ENCODE measurements at places on chromosomes 2 and 18. TPM values are rescaled to one million over a fixed set of nuclear protein-coding genes. Genes with fewer than 3 reads are reported as not detected.

The SPEG gene
- 0.10 TPM for total RNA-seq

DNA sequence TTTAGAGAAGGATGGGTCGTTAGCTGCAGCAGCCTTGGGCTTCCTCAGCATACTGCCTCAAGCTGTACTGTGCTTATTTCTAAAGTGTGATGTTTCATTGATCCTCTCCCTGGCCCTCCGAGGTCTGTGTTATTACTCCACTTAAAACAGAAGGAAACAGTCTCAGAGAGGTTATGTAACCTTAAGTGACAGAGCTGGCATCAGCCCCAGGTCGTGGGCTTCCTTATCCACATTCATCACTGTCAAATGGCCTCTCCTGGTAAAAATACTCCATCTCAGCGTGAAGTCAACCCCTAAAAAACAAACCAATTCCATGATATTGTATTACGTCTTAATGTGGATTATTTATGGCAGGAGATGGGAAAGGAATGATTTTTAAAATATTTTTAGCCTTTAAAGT is 153.3 kb upstream of the NOSTRIN start:
- no peak for DNase-seq

DNA sequence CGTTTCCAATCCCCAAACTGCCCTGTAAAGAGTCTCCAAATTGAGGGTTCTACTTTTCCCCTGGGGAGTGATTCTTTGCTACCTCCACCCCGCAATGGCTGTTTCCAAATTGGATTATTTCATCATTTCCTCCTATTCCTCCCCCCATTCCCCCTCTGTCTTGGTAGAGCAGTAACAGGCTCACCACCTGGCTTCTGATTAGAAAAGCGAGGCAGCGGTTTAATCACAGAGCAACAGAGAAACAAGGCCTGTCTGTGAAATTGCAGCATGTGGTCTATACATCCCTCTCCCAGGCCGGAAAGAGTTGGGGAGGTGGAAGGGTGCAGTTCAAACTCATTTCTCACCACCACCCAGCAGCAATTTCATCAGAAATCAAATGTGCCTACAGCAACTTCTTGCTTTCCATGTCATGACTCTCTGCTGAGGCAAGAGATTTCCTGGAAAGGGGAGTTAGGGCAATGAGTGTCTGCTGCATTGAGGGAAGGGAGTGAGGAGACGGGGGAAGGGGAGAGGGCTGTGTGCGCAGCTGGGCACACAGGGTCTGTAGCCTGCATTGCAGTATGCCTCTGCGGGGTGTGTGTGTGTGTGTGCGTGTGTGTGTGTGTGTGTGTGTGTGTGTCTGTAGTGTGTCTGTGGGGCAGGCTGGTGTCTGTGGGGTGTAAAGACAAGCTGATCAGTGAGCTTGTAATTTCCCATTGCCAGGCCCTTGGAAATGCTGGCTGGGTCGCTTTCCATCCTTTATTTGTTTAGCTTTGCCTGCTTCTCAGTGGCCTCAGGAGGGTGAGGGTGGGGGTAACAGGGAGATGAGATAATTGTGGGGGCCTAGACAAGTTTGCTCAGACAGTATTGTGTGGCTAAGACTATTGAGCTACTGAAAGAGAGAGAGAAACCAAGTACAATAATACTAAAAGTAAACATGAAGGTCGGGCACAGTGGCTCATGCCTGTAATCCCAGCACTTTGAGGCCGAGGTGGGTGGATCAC is 13.5 kb upstream of the IGFBP2 start:
- no peak for DNase-seq

DNA sequence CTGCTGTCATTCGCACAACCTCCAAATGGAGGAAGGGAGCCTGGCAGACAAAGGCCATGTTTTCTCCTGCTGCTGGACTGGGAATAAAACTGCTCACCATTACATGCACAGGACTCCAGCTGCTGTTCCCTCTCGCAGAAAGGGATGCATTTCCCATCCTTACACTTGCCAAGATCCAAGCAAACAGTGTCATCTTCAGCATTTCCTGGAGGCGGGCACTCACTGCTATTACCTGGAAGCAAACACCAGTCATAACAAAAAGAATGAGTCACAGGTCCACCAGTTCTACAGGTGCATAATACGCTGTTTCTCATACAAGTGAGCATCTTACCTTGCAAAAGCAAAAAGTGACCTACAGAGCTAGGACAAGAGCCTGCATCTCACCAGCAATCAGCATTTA is 22.7 kb downstream of the IAH1 start:
- no peak for DNase-seq

GRCh38 chr2:37614061-37614738 is 57.2 kb downstream of the CDC42EP3 start:
- DNase-seq, result no peak

- no peak for DNase-seq
Observed at GRCh38 chr18:69250305-69251151, 150.2 kb upstream of the DOK6 start.

DNA sequence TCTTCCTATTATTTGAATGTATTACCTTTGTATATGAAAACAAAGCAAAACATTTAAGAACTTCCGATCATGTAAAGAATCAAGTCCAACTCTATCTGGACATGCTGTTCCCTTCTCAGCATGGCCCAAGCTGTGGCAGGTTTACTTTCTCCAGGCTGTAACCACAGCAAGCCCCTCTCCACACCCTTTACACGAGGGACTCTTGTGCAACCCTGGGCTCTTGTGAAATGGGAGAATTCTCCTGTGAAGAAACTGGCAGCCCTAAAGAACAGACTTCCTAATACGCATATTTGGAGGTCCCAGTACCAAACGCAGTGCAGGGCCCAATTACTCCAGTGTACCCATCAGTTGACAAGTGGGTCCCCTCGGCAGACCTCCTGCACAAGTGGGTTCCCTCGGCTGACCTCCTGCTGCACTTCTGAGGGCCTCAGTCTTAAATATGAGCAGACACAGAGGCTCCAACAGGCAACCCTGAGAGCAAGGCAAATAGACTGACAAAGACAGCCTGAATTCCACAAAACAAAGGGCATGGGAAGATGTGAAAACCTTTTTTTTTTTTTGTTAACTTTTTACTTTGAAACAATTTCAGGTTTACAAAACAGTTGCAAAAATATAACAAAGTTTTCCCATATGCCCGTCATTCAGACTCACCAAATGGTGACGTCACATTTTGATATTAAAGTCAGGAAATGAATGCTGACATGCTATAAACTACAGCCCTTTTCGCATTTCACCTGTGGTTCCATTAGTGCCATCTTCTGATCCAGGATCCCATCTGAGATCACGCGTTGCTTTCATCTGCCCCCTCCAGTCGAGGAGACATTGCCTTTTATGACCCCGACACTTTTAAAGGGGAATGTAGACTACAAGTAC is 78.2 kb downstream of the FBXO15 start:
- no peak for DNase-seq

GRCh38 chr2:40249577-40249976 is 202.3 kb downstream of the SLC8A1 start:
- DNase-seq, result no peak

- DNase-seq, result no peak
Observed at GRCh38 chr18:70522183-70522680, 233.4 kb downstream of the SOCS6 start.

DNA sequence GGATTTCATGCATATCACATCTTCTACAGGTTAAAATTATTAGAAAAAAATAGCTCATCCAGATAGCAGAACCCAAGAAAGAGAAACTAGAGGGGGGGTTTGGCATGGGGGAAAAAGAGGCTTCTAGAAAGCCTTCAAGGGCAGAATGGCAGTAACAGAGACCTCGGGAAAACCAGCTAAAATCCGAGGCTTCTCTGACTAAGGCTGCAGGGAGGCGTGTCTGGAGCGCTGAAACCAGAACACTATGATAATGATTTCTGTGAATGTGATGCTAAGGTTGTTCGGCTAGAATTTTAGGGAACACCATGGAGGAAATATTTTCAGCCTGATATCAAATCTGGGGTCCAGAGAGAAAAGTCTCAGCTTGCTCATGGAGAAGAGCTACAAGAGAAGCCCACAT is 73.0 kb downstream of the ATP8B1 start:
- no peak for DNase-seq

The HOXD9 gene
- not detected for total RNA-seq

- peak; percentile 92 for DNase-seq
Observed at GRCh38 chr2:234500394-234501006, 3.6 kb upstream of the ARL4C start.

The CCDC74B gene
- total RNA-seq, result 1.4 TPM

The TMEM169 gene
- 1.2 TPM for total RNA-seq

GRCh38 chr2:50607721-50608120 is 424.2 kb downstream of the NRXN1 start:
- DNase-seq, result no peak

DNA sequence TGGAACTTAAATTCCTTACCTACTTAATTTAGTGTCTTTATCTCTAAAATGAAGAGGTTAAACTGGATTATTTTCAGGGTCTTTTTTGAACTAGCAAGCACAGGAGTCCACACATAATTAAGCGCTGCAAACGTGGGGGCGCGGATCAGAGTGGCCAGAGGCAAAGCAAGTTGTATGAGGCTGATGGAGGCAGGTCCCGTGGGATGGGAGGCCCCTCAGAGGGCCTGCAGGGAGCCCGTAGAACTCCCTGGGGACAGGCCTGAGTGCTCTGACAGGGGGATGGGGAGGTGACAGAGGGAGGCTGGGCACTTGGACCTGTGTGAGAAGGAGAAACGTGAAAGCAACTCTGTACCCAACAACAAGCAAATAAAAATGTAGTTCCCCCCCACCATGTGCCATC is 177.8 kb downstream of the ACKR3 start:
- DNase-seq, result no peak

The DIPK1C gene
- not detected for total RNA-seq

- DNase-seq, result no peak
Observed at GRCh38 chr2:230665263-230665691, 47.4 kb upstream of the CAB39 start.

GRCh38 chr2:197851451-197851850 is 47.1 kb downstream of the PLCL1 start:
- no peak for DNase-seq

The SMAD2 gene
- total RNA-seq, result 127 TPM

The IL36G gene
- total RNA-seq, result not detected

DNA sequence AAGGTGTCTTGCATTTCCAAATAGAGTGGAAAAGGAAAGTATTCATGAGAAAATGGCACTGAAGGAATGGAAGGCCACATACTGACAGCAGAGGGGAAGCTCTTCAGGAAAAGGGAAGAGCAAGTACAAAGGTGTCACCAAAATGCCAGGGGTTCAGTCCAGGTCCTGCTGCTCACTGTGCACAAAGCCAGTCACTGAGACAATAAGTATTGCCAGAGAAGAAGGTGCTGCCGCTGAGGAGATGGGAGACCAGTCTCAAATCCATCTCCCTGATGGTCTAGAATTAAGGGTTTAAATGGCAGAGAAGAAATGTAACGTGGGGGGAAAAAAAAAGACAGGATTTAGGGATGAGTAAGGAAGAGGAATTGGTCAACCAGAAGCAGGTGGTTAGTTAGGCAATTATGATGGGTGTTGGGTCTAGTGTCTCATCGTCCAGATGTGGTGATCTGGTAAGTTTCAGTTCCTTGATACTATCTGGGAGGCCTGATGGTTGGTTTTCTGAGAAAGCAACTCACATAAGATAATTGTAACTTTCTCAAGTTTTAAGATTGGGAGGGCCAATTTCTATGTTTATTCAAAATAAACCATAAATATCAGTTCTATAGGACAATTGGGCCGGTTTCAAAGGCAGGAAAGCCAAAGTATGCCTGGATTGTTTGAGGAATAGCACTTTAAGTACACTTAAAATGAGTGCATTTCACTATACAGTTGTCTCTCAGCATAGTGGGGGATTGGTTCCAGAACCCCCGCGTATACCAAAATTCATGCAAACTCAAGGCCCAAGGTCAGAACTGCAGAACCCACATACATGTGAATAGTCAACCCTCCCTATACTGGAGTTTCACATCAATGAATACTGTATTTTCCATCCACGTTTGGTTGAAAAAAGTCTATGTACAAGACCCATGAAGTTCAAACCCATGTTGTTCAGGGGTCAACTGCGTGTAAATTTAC is 109.1 kb upstream of the DNAJC10 start:
- no peak for DNase-seq

DNA sequence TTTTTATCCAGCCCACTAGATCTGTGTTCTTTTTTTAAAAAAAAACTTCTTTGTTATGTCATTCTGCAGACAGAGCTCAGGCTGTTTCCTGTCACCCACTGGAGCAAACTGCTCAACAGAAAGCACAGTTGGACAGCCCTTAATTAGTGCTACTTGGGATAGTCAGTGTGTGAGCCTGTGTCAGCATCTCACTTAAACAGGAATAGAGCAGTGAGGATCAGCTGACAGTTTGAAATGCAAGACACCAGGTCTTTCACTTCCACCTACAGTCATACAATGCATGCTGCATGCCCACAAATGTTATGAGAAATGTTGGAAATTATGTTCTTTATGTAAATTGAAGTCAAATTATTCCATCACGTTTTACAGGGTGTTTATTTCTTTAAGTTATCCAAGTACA is 174.9 kb downstream of the NR4A2 start:
- no peak for DNase-seq

- DNase-seq, result no peak
Observed at GRCh38 chr18:36181441-36181840, 5.9 kb upstream of the MOCOS start.

The ZEB2 gene
- 232 TPM for total RNA-seq

The SULT1C4 gene
- total RNA-seq, result not detected

- no peak for DNase-seq
Observed at GRCh38 chr18:77015169-77015568, 117.4 kb downstream of the MBP start.

DNA sequence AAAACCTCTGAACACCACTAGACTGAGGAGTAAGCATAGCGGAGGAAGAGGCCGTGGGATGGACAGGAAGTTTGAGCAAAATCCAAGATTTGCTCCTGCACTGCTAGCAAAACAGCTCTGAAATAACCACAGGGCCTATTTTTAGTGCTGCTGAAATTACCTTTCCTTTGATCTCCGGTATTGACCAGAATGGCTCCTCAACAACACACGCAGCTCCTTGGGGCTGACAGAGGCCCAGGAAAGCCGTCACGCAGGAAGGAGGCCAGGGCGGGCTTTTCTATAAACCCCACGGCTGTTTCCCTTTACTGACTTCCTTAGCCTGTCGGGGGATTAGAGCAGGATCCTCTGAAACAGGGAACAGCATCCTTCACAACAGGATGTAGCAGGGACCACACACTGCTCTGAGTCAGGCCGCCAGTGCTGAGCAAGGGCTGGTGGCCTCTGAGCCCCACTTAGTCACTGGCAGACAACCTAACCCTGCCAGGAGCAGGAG is 80.8 kb upstream of the LCLAT1 start:
- no peak for DNase-seq

The MFSD6 gene
- total RNA-seq, result 33.8 TPM

The GPC1 gene
- 3.3 TPM for total RNA-seq

DNA sequence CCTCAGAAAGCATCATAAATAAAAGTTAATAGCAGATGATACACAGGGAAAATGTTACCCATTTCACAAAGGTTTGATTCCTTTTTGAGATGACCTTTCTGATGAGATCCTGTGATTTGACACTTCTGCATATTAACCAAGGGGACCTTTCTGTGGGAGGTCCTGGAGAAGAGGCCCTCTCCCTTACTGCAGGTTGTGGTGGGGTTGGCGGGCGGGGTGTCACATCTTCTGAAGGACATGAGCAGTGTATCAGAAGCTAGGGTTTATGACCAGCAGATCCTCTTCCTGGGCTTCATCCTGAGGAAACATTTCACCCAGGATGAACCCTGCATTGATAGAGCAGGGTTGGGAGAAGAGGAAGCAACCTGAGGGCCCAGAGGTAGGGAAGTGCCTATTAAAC is 37.2 kb upstream of the SCLY start:
- no peak for DNase-seq
